ENCODE measurements at places on chromosomes 6 and 20.

- peak; percentile 81 for DNase-seq
Observed at GRCh38 chr20:38764567-38765318, 16.5 kb downstream of the ACTR5 start.

GRCh38 chr6:71289039-71289801 is 609 bp downstream of the OGFRL1 start:
- no peak for DNase-seq

DNA sequence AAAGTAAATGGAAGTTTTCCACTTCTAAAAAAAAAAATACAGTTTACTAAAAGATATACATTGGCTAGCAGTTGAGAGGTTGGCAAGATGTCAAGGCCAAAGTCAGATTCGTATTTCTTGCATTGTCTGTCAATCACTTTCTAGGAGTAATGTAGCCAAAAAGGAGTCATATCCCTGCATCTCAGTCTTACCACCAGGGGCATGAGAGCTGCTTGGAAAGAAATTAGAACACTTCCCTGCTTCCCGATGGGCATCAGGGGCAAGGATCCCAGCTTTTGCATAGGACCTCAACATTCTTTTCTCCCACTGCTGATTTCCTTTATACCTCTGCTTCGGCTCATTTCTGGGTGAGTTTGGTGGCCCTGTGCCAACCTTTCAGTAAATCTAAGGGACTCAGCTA is 581.0 kb upstream of the MAP3K7 start:
- no peak for DNase-seq

- DNase-seq, result no peak
Observed at GRCh38 chr6:91291071-91291470, 704.2 kb upstream of the MAP3K7 start.

DNA sequence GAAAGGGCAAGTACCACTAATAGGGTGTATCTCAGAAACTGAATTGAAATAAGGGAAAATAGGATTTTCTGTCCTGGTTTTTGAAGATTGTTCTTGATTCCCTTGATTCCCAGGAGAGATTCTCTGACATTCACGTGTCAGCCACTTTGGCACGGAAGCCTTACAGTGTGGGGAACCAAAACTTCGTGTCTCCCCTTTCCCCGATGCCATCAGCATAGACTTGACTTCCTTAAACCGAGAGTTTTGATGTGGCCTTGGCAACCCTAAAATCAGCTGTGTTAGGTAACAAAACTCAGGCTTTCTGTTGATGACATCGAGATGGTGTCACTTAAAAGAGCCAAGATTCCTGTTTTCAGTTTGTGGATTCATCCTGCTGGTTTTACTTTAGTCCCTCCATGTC is 7.5 kb downstream of the HMGN4 start:
- no peak for DNase-seq

GRCh38 chr6:54473328-54473727 is 165.1 kb downstream of the TINAG start:
- DNase-seq, result no peak

- peak; percentile 51 for DNase-seq
Observed at GRCh38 chr6:139926711-139927110, 552.3 kb upstream of the CITED2 start.

DNA sequence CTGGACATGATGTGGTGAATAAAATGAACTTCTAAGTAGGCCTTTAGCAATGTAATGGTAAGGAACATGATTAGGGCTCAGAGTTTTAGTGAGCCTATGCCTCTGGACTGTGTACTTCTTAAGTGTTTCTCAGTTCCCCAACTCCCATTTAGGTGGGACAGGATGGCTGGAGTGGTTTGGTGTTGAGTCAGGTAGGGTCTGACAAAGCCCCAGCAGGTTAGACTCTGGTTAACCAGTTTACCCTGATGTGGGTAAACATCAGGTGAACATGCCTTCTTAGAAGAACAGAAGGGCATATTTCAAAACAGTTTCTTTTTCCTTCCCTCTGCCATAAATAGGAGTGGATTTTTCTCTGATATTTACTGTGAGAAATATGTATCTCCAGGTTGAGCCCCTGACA is 1548.7 kb downstream of the GRIK2 start:
- no peak for DNase-seq

DNA sequence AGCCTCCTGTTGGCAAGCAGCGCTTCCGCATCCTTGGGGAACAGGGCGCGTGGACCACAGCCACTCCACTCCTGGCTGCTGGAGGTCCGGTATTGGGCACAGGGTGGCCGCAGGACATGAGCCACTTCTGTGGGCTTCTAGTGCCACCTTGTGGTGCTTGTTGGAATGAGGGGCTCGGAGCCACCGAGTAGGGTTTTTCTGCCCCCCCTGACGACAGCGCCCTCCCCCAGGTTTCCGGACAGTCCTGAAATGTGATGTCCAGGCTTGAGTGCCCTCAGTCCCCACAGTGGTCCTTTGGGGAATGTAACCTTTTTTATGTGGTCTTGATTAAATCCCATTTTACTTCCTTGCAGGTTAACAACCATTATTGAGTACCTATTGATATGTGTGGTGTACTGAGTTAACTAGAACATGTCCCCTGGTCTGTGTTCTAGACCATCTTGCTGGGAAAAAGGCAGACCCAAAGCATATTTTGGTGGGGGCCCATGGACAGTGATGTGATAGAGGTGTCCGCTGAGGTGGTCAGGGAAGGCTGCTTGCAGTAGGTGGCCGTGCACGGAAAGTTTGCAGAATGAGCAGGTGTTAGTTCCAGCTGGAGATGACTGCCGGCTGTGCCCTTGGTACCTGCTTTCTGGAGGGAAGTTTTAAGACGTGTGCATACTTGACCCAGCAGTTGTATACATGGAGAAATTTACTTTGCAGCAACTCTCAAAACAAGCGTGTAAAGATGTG is 70.0 kb downstream of the PTPN1 start:
- DNase-seq, result peak; percentile 46

- DNase-seq, result no peak
Observed at GRCh38 chr6:111845441-111845871, 27.8 kb downstream of the FYN start.

- DNase-seq, result no peak
Observed at GRCh38 chr20:49006446-49006980, 39.6 kb upstream of the CSE1L start.

DNA sequence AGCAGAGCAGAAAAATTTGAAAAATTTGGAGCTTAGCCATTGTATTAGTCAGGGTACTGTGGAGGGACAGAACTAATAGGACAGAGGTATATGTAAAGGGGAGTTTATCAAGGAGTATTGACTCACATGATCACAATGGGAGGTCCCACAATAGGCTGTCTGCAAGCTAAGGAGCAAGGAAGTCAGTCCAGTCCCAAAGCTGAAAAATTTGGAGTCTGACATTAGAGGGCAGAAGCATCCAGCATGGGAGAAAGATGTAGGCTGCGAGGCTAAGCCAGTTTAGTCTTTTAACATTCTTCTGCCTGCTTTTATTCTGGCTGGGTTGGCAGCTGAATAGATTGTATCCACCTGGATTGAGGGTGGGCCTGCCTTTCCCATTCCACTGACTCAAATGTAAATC is 82.0 kb downstream of the SMPDL3A start:
- DNase-seq, result peak; percentile 19

GRCh38 chr6:24761193-24761835 is 13.4 kb upstream of the GMNN start:
- no peak for DNase-seq

GRCh38 chr6:113707194-113707593 is 150.0 kb upstream of the MARCKS start:
- no peak for DNase-seq

DNA sequence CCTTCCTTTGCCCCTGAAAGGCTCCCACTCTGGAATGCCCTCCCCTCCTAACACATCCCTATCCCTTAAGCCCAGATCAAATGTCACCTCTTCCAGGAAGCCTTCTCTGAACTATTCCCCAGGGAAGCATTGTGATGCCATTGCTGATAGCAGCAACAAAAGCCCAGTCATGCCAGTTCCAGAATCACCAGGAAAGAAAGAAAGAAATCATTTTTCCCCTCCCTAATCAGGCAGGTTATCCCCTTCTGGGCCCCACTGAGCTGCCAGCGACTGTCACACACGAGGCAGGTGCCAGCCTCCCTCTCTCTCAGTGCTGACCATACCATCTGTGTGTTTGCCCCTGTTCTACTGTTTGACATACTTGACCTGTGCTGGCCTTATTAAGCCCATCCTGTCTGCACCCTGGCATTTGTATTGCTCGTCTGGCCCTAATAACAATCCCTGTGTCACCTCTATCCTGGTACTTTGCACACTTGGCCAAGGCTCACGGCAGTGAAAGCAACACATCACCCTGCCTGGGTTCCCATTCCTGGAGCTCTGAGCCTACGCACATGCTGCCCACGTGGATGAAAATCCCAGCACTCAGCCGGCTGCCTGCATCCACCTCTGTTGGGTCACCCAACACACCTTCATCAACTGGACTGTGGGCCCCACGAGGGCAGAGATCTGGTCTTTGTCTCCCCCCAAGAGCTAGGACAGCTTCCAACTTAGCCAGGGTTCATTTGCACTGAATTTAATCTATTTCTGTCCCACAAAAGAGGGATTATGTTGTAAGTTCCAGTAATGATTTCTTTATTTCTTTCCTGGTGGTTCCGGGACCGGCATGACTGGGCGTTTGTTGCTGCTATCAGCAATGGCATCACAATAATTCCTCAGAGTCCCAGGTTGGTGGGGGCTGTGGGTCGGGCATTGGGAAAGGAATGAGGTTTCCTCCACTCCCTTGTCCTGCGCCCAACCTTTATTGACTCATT is 5.3 kb upstream of the BPIFB1 start:
- no peak for DNase-seq

- DNase-seq, result peak; percentile 29
Observed at GRCh38 chr20:40754339-40754943, 65.4 kb upstream of the MAFB start.

GRCh38 chr6:12578751-12579150 is 137.8 kb upstream of the PHACTR1 start:
- peak; percentile 45 for DNase-seq

GRCh38 chr6:11367638-11368199 is 135.3 kb upstream of the NEDD9 start:
- peak; percentile 32 for DNase-seq

DNA sequence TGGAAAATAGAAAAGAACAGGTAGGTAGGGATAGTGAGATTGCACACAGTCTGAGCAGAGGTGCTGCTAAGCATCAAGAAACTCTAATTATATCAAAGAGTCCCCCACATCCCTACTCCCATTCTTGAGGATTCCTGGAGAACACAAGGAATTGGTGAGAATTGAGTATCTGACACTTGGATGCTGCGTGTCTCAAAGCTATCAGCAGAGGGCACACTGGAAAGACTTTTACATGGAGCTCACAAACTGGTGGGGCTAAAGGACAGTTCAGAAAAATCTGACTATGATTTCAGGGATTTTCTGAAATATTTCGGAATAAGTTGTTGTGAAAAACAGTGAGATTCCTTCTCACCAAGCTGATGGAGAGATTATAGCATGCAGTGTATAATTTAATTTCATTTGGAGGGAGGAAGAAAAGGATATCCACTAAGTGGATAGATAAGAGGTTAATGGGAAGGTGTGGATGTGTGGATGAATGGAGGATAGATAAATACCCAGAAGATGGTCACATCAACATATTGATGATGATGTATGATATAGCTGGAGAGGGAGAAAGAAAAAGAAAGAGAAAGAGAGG is 215.4 kb upstream of the DEFB112 start:
- DNase-seq, result no peak

- no peak for DNase-seq
Observed at GRCh38 chr6:142942238-142942637, 2.7 kb downstream of the HIVEP2 start.

GRCh38 chr6:157800420-157801237 is 22.4 kb upstream of the SNX9 start:
- DNase-seq, result peak; percentile 74

GRCh38 chr6:32153564-32154513 is at the start of gene PPT2:
TSS of gene PPT2 (plus strand) at chr6:32154141. CDS start at chr6:32154595, 454 bp downstream.
- peak; percentile 94 for DNase-seq
